Left colon (tissue), 2 donors: ENCODE measurements at places on chromosomes 2 and 18. TPM values are rescaled to one million over a fixed set of nuclear protein-coding genes. Genes with fewer than 3 reads are reported as not detected.

The INPP4A gene
- total RNA-seq, result 19.1 TPM

The NAPG gene
- 41.0 TPM for total RNA-seq

The KYNU gene
- total RNA-seq, result 0.61 TPM

The POTEC gene
- total RNA-seq, result not detected

The ADRA2B gene
- total RNA-seq, result 0.12 TPM
